ENCODE measurements at places on chromosomes 7 and 10. TPM values are rescaled to one million over a fixed set of nuclear protein-coding genes. Genes with fewer than 3 reads are reported as not detected.

The TMEM178B gene
- polyA plus RNA-seq = 0.69 TPM

The SDK1 gene
- polyA plus RNA-seq = 5.0 TPM

DNA sequence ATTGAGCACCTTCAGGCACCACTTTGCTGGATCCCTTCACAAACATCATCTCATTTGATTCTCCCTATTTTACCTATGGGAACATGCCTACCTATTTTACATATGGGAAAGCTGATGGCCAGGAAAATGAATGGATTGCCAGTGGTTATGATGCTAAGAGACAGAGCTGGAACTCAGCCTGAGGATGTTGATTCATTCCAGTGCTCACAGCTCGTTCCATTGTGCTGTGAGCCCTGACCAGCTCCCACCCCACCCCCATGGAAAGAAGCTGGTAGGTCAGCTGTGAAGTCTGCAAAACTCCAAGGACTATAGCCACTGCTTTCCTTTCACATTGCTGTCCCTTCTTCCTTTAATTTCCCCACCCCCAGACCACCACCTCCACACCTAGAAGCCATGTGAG lies 9.6 kb downstream of the UBTD1 start:
- no peak for DNase-seq

- DNase-seq = no peak
Measured at GRCh38 chr7:41656366-41656765, 46.5 kb downstream of the INHBA start.

- DNase-seq = peak; percentile 61
Measured at GRCh38 chr10:13099144-13099665, 758 bp upstream of the OPTN start.

- no peak for DNase-seq
Measured at GRCh38 chr7:82209179-82209747, 234.3 kb downstream of the CACNA2D1 start.

DNA sequence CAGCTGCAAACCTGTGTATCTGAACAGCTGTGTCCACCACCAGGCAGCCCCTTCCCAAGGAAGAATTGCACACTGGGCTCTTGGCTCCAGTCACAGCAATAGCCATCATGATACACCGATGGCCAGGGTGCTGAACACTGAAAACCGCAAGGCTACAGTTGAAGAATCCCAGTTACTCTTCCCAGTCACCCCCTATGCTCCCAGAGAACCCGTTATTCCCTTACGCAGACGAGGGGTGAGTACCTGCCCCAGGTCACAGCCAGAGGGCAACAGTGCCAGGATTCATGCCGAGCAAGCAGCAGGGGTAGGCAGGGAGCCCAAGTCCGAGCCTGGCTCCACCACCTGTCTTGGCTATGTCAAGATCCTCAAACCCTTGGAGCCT lies 57.8 kb downstream of the RASGEF1A start:
- no peak for DNase-seq

- DNase-seq = peak; percentile 77
Measured at GRCh38 chr10:103967448-103968071, 620 bp downstream of the SLK start.

The TCF7L2 gene
- 21.5 TPM for polyA plus RNA-seq

The MAT1A gene
- not detected for polyA plus RNA-seq

The NPY gene
- polyA plus RNA-seq = 1.6 TPM

DNA sequence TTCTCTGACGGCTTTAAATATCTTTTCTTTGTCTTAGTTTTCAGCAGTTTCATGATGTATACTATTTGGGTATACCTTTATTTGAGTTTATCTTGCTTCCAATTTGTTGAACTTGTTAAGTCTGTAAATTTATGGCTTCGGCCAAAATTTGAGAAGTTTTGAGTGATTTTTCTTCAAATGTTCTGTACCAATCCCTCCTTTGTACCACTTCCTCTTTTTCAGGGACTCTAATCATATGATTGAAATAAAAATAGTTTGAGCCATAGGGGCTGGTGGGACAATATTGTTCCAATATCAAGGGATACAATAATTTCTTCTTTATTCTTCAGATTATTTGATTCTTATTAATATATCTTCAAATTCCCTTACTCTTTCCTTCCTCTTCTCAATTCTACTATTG lies 43.1 kb upstream of the CTTNBP2 start:
- no peak for DNase-seq

DNA sequence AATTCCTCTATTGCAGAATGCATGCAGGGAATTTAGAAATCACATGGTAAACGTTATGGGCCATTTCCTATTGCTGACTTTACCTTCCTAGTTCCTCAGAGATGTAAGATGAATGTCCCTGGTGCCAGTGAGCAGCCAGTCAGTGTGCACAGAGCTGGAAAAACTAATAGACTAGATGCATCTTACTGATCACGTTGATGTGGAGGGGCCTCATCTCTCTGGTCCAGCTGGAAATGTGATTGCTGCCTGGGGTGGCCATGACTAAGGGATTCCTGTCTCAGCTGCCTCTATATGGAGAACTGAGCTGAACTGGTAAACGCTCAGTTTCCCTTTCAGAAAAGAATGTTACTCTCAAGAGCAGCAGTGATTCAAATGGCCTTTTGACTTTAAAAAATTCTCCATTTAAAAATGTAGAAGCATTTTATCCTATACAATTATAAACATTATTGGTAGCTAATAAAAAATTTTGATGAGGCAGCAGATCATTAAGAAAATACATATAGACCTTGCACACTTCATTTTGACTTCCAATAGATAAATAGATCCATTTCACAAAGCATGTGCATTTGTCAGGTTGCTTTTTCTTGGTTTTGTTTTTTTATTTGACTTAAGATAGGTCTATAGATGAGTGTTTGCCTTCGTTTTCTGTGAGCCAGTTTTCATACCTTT lies 80.5 kb upstream of the INSYN2A start:
- no peak for DNase-seq
